Activated CD4-positive, alpha-beta T cell treated with anti-CD3 and anti-CD28 coated beads, Interleukin-2, amount 50 U/mL, for 4 hours (primary cell): ENCODE measurements at places on chromosomes 6 and 20.

DNA sequence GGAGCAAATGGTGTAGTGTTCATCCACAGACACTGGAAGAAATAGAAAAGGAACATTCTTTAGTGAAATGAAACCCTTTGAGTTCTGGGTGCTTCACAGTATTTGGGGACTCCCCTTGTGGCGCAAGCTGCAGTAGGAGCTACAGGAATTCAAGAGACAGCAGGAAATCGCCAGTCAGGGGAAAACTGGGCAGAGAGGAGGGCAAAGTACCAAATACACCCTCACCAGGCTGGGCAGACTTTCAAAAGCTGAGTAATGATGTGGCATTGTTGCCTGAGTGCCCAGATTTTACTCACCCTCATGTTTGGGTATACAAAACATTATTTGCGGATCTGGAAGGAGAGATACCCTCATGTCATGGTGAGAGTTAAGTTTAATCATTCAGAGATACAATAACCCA is 97.9 kb downstream of the SOD2 start:
- DNase-seq, result no peak

DNA sequence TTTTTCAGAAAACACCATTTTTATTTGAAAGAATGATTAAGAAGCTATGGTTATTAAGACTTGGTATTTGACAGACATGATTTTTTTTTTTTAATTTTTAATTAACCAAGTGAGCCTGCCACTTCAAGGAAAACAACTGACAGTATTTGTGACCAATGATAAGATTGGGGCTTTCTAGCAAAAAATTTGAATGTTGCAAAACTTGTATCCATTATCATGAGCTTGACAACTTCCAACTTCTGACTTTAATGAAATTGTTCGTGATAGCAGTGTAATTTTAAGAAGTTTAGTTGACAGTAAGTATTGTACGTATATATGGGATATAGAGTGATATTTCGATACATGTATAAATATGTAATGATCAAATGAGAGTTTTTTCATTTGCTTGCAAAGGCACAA is 21.6 kb upstream of the POM121L2 start:
- DNase-seq, result no peak

DNA sequence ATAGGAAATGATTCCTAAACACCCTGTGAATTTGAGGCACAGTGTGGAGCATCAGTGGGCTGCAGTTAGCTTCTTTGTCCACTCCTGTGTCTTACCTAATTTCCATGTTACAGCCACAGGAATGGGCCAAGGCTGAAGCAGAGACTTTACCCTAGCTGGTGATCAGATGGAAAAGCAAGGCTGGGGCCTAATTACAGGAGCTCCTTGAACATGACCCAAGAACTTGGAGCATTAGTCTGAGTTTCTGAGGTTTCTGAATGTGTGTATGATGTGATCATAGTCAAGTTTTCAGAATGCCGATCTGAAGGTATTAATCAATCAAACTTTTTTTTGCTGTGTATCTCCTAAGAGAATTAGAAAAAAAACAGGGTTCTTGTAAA is 18.0 kb downstream of the HECA start:
- no peak for DNase-seq

GRCh38 chr6:149109397-149110070 is 208.0 kb upstream of the TAB2 start:
- DNase-seq, result no peak

- no peak for DNase-seq
Observed at GRCh38 chr6:6803180-6803977, 214.9 kb downstream of the LY86 start.

DNA sequence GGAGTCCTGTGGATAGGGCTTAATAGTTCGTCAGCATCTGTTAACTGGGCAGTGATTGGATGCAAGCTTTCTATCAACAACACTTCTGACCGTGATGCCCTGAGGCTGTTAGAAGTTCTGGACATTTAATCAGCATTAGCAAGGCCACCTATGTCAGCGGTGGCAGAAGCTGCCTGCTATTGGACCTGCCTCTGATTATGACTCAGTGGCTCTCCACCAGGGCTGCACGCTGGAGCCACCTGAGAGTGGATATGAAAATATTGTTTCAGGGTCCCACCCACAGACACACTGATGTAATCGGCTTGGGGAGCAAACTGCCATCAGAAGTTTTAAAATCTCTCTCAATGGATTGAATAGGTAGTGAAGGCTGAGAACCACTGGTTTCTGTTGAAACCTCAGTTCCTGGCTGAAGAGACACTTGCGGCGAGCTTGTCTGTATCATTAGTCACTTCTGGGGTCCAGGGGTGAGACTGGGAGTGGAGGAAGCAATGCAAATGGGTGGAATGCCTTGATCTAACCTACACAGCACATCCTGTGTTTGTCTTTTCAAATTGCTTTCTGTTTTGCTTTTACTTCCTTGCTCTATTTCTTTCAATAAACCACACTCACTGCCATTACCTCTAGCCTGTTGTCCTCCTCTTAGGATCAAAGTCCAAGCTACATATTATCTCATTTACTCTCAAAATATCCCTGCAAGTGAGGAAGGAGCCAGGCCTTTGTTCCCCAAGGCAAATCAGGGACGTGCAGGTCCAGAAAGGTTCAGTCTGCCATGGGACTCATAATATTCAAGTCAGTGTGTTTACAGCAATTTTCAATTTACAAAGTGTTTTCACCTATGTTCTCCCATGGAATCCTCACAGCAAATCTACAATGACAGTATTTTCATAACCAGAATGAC is 4.2 kb downstream of the CLIC5 start:
- DNase-seq, result peak; percentile 56

DNA sequence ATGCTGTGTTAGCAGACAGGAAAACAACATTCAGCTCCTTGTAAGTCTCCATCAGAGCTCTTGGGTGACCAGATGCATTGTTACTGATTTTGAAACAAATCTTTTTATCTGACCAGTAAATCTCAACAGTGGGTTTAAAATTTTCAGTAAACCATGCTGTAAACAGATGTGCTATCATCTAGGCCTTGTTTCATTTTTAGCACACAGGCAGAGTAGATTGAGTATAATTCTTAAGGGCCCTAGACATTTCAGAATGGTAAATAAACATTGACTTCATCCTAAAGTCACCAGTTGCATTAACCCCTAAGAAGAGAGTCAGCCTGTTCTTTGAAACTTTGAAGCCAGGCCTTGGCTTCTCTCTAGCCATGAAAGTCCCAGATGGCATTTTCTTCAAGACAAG is 237.2 kb upstream of the BMP2 start:
- no peak for DNase-seq

DNA sequence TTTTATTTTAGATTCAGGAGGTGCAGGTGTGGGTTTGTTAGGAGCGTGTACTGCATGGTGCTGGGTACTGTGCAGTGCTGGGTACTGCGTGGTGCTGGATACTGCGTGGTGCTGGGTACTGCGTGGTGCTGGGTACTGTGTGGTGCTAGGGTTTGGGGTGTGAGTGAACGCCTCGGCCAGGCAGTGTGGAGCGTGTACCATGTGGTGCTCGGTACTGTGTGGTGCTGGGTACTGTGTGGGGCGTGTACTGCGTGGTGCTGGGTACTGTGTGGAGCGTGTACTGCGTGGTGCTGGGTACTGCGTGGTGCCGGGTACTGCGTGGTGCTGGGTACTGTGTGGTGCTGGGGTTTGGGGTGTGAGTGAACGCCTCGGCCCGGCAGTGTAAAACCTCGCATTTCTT is 62.9 kb downstream of the WDR27 start:
- no peak for DNase-seq

DNA sequence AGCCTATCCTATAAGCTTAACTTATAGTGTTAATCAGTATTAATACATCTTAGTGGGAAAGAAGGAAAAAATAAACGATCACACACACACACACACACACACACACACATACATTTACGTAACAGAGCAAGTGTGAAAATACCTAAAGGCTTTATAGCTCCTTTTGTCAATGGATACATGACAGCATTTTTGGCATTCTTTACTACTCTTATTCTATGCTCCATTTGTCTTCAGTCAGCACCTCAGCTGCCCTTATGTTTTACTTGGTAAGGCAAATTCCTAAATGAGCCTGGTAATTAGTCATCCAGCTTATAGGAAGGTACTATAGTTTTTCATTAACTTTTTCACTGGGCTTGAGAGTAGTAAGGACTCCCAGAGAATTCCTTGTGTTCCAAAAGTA is 25.1 kb upstream of the SLC17A3 start:
- DNase-seq, result no peak

DNA sequence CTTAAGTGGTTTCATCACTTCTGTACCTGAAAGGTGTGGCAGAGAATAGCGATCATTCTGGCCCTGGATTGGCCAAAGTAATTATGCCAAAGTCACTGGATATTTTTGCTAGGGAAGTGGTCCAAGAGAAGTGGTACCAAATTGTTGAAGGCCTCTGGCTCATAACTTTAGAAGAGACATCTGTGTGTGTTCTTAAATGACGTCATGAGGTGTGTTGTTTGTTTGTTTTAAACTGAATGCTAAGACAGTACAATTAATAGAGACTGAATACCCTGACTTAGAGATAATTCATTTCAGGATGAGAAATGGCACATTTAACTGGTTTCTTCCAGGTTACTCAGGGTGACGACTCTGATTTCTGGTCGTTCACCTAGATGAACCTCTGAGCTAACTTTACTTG is 3.3 kb downstream of the VAPB start:
- no peak for DNase-seq

- DNase-seq, result no peak
Observed at GRCh38 chr6:134315189-134315588, 2.7 kb downstream of the SGK1 start.

DNA sequence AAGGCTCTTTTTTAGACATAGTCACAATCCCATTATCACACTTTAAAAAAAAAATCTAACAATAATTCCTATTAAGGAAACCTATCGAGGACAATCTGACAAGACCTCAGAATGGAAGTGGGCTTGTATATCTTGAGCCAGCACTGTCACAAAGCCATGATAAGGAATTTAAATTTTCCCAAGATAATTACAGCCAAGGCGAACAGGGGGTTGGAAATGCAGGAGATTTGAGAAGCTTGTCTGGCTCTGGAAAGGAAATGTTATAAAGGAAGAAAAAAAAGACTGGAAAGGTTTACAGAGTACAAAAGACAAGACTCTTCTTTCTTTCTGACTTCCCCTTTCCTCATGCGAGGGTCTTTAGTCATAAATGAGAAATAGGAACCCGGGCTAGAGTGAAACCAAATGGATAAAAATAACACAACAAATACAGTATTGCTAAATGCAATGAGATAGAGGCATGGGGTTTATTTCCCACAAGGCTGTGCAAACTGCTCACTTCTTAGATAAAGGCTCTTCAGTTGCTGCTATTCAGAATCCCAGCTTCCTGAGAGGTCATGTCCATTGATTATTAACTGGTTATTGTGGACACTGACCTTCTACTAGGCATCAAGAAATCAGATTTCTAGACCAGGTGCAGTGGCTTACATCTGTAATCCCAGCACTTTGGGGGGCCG is 13.4 kb upstream of the GHRH start:
- no peak for DNase-seq

GRCh38 chr6:132669690-132670291 is 10.8 kb upstream of the TAAR1 start:
- no peak for DNase-seq

DNA sequence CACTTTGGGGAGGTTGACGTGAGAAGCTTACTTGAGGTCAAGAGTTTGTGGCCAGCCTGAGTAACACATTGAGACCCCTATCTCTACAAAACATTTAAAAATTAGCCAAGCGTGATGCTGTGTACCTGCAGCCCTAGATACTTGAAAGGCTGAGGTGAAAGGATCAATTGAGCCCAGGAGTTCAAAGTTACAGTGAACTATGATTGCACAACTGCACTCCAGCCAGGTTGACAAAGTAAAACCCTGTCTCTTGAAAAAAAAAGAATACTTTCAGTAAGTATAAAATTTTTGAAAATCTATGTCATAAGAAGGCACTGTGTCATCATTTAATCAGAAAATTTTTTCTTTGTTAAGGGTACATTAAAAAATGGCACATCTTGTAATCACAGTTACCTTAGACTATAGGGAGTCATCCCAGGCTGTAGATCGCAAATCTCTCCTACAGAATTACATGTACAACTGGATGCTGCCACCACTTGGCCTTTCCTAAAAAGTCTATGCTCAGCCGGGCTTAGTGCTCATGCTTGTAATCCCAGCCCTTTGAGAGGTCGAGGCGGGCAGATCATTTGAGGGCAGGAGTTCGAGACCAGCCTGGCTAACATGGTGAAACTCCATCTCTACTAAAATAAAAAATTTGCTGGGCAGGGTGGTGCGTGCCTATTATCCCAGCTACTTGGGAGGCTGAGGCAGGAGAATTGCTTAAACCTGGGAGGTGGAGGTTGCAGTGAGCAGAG is 17.0 kb upstream of the MRS2 start:
- no peak for DNase-seq

- no peak for DNase-seq
Observed at GRCh38 chr6:36986704-36987047, 680 bp upstream of the MTCH1 start.

GRCh38 chr6:54135665-54136369 is 24.6 kb downstream of the MLIP start:
- DNase-seq, result no peak

GRCh38 chr6:152952866-152953509 is 29.9 kb downstream of the FBXO5 start:
- no peak for DNase-seq

DNA sequence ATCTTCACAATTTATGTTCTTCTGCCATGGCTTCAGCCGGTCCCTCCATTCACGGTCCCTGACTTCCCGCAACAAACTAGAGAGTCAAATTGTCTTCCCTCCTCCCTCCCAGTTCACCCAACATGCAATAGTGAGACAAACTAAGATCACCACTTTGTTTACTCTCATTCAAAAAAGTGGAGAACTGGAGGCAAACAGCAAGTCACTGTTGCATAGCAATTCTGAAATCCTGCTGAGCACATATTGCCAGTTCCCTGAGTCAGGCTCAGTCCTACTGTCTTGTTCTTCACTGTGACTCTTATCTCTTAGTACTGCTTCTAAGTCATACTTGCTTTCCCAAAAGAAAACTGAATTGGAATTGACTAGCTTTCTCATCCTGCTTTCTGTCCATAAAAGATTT is 287.2 kb upstream of the SASH1 start:
- no peak for DNase-seq

- DNase-seq, result no peak
Observed at GRCh38 chr20:46220455-46221207, 87.7 kb downstream of the CDH22 start.

DNA sequence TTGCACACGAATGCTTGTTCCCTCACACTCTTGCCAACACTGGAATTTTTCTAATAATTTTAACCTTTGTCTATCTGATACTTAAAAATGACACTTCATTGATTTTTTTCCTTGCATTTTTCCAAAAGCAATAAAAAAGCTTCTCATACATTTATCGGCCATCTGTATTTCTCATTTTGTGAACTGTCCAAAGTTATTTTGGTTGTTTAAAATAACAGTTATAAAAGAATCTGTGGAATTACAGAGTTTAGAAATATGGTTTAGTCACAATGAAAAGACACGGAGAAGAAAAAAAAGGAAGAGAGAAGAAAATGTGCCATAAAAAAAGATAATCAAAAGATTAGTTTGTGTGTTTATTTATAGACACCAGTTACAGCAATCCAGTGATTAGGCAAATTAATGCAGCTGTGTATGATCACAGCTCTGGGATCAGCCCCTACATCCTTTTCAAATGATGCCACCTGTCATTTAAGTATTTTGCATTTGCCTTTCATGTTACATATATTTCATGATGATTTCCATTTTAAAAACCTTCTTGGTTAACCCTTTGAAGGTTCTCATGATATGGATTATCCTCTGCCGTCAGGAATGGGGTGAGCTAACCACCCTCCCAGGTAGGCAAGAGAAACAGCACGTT is 171.7 kb downstream of the BACH2 start:
- DNase-seq, result no peak
